Tibial artery (tissue), 4 donors: ENCODE measurements at places on chromosomes 12 and 14.

- no peak for DNase-seq
Measured at GRCh38 chr12:20505056-20505455, 136.7 kb downstream of the PDE3A start.

- no peak for DNase-seq
Measured at GRCh38 chr12:121523741-121524140, 57.1 kb downstream of the KDM2B start.

GRCh38 chr14:24332268-24332993 lies 2.4 kb downstream of the ADCY4 start:
- DNase-seq: peak; percentile 82

DNA sequence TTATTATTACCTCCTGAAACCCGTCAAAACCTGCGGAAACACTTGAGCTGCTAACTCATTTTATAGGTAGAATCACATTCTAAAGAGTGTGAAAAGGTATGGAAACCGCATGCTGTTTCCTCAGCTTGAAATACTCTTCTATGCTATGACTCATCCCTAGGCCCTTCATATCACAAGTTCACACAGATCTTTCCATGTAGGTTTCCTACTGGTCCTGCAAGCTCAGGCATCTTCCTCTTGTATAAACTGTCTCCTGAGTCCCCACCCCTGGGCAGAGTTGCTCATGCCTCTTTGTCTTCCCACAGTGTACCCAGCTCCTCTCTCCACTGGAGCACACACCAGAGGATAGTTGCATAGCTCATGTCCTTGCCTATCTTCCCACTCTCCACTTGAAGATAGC lies 84.7 kb downstream of the CMAS start:
- no peak for DNase-seq

DNA sequence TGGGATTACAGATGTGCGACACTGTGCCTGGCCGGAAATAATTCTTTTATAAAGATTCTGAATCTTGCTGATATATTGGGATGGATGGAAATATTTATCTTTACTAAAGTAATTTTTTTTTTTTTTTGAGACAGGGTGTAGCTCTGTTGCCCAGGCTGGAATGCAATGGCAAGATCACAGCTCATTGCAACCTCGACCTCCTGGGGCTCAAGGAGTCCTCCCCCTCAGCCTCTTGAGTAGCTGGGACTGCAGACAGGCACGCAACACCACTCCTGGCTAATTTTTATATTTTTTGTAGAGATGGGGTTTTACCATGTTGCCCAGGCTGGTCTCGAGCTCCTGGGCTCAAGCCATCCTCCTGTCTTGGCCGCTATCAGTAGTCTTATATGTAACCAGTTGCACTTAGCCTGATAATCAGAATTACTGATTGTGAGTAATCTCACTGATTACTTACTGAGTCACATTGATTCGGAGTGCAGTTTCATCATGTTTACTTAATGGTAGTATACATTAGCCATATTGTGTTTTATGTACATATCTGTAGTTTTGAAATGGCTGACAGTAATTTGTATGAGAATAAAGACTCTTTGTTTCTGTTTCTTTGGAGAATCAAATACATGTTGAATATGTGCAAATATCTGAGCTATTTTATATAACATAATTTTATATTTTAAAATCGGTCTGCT lies 50.4 kb upstream of the LRTM2 start:
- DNase-seq: no peak

DNA sequence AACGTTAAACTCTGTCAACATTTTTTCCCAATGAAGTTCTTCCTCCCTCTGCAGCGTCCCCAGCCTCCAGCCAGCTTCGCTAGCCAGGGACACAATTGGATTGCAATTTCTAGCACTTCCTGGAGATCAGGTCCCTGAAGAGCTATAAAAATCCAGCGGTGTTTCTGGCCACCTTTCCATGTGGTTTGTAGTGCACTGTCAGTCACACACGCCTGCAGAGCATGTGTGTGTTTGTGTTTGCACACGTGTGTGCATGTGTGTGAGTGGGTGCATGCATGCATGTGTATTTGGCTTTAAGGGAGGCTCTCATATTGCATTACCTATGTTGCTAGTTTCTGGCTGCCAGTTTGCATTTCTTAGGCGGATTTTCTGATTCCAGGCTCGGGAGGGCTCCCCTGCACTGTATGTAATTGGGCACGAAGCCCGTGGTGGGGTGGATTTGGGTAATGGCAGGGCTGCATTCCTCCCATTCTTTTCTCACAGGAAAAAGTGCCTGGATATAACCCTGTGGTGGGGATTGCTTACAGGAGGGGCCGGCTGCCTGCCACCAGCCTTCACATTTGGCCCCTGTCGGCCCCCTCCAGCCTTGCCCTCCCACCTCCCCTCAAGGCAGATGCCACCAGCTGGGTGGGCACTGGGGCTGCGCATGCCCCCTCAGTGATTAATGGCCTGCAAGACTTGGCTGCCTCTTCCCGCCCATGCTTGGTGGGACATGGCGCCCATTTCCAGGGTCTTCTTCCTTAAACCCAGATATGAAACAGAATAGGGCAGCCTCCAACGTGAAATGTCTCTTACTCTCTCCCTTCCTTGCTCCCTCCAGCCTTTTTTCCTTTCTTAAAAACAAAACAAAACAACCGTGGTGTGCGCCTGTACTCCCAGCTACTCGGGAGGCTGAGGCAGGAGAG lies 74.0 kb downstream of the TSPAN9 start:
- no peak for DNase-seq

DNA sequence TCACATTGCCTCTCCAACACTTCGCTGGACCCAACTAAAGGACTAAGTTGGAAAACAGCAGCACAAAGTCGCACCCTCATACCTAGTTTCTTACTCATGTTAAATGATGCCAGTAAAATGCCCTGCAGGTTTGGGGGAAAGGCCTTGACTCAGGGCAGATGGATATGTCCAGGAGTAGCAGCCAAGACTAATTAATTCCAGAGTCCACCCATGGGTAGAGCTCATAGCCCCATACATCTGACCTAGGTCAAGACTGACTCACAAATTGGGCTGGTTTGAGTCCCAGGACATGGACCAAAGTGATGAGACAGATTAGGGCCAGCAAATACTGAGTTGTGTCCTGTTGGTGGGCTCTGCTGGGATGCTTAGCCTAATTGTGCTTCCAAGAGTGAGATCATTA lies 224.0 kb upstream of the BTG1 start:
- DNase-seq: no peak

- no peak for DNase-seq
Measured at GRCh38 chr12:56632701-56633467, 2.8 kb upstream of the BAZ2A start.

DNA sequence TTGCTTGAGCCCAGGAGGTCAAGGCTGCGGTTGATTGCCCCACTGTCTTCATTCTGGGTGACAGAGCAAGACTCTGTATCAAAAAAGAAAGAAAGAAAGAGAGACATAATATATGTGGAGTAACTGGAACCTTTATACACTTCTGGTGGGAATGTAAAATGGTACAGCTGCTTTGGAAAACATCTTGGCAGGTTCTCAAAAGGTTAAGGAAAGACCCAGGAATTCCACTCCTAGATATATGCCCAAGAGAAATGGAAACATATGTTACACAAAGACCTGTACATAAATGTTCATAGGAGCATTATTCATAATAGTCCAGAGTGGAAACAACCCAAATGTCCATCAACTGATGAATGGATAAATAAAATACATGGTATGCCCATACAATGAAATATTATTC lies 7.2 kb downstream of the RBMS2 start:
- no peak for DNase-seq

- DNase-seq: no peak
Measured at GRCh38 chr12:13171921-13172859, 24.3 kb upstream of the EMP1 start.

DNA sequence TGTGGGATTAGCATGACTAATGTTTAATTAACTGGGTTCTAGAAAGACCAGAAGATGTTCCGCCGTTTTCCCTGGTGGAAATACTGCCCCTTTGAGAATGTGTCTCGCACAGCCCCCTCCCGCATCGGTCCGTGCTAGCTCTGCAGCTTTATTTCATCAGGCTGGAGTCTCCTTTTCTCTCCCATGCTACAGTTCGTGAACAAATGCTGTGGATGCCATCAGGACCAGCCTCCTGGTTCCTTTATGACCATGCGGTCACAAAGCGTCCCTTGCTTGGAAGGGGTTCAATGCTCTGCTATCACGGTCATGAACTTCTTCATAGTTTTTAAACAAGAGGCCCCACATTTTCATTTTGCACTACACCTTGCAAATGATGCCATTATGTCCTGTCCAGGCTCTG lies 157.7 kb upstream of the TMEM132C start:
- no peak for DNase-seq

GRCh38 chr12:12836571-12836970 lies 23.4 kb downstream of the DDX47 start:
- DNase-seq: no peak

DNA sequence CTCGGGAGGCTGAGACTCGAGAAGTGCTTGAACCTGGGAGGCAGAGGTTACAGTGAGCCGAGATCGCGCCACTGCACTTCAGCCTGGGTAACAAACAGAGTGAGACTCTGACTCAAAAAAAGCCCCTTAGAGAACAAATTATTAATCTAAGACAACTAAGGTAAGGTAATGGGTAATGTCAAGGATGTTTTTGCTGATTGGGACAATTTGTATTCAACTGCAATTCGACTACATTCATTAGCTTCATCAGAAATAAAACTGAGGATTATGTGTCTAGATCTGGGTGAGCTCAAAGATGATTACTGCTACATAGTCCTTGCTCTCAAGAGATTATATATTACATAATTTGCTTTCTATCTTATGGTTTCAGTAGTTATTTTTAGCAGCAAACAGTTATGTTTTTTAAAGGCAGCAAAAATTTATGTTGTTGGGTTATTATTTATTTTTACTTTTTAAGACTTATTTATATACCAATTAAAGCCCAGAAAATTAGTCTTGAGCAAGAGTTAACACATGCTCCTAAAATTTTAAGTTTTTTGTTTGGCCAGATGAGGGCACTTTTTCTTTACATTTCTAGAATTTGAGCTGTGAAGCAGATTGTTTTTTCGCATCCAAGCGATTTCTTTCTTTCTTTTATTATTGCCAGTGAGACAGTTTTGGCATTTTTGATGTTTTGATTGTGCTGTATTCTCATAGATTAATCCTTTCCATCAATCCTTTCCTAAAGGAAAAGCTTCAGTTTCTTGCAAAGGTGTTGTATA lies 52.3 kb downstream of the PLEKHA5 start:
- DNase-seq: no peak

DNA sequence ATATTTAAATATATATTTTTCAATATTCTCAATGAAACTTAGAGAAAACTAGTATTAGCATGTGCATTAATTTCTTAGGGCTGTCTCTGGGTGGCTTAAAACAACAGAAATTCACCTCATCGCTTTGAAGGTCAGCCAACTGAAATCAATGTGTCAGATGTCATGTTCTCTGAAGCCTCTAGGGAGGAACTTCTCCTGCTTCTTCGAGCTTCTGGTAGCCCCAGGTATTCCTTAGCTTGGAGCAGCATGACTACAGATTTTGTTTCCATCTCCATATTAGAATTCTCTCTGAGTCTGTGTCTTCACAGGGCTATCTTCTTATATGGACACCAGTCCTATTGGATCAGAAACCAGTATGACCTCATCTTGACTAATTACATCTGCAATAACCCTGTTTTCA lies 221.5 kb downstream of the PDZRN4 start:
- no peak for DNase-seq

- no peak for DNase-seq
Measured at GRCh38 chr12:106022568-106023012, 116.2 kb downstream of the NUAK1 start.

DNA sequence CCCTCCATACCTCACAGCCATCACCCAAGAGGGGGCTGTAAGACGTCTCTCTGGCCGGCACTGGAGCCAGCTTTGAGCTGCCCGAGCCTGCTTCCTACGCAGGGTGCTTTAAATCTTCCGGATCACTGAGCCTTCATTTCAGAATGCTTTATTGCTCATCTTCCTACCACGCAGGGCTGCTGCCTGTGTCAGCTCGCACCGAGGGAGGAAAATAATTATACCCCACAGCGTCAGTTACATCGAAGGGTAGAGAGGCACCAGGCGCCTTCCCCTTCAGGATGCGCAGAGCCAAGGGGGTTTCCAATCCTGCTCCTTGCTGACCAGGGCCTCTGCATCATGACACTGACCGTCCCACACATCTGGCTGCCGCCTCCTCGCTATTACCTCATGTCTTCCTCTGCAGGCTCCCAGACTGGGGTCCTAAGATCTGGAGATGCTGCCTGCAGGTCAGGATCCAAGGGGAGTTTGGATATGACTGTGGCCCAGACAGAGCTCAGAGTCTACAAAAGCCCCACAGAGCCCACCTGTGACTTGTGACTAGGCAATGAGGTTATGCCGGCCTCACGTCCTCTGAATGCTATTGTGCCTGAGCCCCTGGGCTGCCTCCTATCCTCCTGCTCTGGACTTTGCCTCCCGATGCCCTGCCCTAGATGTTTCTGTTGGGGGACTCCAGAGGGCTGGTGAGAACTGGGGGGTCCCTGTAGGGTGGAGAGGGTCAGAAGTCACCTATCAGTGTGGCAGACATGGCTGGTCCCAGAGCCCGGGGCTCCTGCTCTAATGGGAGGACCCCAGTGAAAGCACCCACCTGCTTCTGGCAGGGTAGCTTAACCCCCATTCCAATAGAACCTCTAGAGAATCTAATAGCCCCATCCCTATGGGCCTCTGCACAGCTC lies 220.3 kb upstream of the RTL1 start:
- DNase-seq: peak; percentile 44

GRCh38 chr12:21823581-21823980 lies 49.1 kb upstream of the KCNJ8 start:
- peak; percentile 89 for DNase-seq

- DNase-seq: no peak
Measured at GRCh38 chr12:32273063-32273522, 126.3 kb upstream of the FGD4 start.

DNA sequence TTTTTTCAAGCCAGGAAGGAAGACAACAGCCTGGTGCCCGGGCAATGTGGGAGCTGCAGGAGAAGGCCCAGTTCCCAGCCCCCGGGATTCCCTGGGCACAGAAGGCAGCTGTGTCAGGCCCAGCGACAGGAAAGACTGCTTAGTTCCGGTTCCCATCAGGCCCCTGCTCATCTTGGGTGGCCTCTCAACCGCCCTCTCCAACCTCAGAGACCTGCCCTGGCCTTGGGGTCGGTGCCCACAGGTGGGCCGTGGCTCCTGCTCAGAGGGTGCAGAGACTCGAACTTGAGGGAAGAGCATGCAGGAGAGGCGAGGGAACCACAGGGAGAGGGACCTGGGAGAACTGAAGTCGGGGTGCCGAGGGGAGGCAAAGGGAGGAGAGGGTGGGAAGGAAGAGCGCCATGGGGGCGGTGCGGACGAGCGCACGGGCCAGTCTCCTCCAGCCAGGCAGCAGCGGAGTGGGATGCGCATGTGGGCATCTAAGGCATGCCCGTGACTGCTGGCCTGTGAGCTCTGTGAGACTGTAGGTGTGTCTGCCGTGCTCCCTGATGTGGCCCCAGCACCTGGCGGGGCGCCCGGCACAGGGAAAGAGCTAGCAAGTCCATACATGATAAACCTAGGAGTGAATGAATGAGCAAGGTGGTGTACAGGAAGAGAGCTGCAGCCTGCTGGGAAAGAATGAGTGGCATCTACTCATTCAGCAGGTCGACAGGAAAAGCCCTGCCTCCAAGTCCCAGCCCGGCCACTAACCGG lies 42.7 kb downstream of the SSH1 start:
- no peak for DNase-seq
